ENCODE measurements at places on chromosomes 4 and X.

- DNase-seq = no peak
Measured at GRCh38 chr4:36374836-36375511, 93.6 kb downstream of the DTHD1 start.

GRCh38 chr4:54539500-54540029, 118.2 kb upstream of the KIT start:
- DNase-seq = peak; percentile 24

DNA sequence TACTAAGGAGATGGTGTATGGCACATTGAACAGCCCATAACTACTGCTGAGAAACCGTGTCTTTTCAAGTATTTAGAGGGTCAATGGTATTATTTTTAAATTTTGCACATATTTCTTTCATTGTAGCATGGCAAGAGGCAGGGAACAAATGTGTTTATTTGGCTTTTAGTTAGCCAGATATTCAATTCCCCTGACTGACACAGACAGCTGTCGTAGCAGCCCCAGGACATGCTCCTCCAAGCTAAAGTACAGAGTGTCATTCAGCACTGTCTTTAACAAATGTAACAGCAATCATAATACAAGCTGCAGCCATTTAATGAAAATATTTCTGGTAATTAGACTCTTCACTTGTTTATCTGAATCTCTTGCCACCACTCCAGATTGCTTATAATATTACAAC, 687.1 kb downstream of the KLHL13 start:
- no peak for DNase-seq

- no peak for DNase-seq
Measured at GRCh38 chr4:3879681-3880614, 113.8 kb downstream of the ADRA2C start.

GRCh38 chr4:139841464-139842195, 176.0 kb downstream of the MGST2 start:
- no peak for DNase-seq

DNA sequence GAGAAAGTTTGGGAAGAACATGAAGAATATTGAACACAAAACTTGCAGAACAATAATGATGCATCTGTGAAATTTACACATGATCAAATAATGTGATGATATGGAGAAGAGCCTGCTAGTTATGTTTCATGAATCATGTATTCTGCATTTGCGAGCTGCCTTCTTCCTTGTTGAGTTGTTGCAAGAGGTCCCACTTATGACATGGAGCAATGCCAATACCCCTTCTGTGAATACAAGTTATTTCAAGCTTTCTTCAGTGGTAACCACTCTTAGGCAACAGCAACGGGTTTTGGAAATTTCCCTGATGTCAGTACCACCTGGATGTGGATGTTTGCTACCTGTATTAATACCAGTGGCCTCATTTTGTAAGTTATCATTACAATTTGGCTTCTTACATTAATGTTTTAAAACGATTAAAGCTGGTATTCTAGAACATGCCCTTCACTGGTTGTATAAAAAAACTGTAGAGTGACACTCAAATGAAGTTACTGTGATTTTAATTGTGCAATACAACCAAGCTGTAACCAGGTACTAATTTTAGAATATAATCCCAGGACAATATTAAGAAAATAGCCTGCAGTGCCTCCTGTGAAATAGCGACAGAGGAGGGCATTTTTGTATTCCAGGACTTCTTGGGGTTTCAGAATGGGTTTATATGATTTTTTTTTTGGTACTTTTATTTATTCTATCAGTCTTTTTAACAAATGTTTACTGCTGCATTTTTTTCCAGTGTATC, 25.3 kb downstream of the IQCM start:
- peak; percentile 80 for DNase-seq

DNA sequence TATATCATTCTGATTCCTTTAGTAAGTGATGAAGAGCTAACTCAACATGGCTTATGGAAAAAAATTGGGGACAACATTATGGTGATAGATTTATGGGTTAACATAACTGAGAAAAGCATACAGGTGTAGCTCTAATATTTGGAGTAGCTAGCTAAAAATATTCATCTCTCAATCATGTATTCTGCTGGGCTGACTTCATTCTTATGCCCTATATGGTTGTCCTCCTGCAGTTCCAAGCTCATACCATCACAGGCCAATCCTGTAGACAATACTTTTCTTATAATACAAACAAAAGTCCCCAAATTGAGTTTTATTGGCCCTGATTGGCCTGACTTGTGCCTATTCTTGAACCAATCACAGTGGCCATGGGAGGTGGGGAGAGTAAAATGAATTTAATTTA, 6.7 kb upstream of the FAM241A start:
- DNase-seq = no peak

DNA sequence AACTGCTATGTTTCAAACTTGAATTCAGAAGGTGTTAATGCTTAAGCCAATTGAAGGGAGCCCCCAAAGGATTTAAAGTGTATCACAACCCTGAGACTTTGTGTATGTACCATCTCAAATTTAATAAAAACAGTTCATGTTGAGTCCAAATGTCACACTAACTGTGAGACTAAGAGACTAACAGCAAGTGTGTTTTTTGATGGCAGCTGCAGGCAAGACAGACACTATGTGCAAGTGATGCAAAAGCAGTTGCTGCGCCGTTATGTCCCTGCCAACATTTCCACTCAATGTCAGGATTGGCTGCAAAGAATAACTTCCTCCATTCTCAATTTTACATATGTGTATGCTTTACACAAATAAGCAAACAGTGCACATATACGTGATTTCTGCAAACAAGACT, 594.6 kb downstream of the IL15 start:
- DNase-seq = no peak

- peak; percentile 53 for DNase-seq
Measured at GRCh38 chr4:15506464-15506863, 36.8 kb downstream of the CC2D2A start.

DNA sequence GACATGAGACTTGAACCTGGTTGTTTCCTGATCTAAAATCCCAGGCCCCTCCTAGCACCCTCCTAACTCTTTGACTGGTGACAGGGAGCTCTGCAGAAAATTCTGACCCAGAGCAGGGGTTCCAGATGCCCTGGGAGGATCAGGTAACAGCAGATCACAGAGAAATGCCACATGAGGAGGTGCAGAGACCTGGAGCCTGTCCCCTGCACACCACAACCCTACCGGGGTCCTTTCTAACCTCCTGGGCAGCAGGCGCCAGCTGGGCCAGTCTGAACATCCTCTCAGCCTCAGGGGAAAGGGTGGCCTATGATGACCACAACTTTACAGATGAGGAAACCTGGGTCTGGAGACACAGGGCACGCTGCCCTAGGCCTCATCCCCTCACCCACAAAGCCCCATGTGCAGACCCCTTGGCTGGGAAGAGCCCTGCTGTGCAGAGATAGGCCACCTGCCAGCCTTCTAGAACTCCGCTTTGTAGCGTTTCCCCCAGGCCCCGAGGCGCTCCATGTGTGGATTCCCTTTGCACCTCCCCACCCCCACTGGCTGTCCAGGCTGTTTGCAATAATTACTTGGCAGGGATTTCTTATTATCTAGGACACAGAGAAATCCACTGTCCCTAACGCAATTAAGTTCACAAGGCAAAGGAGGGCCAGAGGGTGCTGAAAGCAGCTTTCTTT, 36.5 kb downstream of the WDR1 start:
- DNase-seq = no peak

- no peak for DNase-seq
Measured at GRCh38 chr4:7636240-7636508, 201.4 kb upstream of the PSAPL1 start.

GRCh38 chrX:150879855-150880807, 18.3 kb downstream of the CD99L2 start:
- DNase-seq = no peak

DNA sequence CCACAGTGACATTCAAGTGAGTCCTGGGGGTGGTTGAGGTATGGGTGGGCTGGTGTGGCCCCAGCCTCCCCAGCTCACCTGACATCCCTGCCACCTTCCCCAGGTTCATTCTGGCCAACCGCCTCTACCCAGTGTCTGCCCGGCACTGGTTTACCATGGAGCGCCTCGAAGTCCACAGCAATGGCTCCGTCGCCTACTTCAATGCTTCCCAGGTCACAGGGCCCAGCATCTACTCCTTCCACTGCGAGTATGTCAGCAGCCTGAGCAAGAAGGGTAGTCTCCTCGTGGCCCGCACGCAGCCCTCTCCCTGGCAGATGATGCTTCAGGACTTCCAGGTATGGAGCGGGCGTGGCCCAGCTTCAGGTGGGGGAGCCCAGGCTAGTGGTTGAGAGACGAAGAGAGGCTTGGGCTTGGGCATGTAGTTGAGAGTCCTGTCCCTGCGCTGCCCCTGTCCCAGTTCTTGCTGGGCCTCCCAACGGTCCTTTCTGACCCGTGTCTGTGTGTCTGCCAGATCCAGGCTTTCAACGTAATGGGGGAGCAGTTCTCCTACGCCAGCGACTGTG, 1.7 kb upstream of the GDI1 start:
- no peak for DNase-seq

GRCh38 chr4:77990904-77991358, 66.2 kb upstream of the FRAS1 start:
- peak; percentile 6 for DNase-seq

GRCh38 chr4:140989944-140990343, 143.3 kb downstream of the RNF150 start:
- no peak for DNase-seq

DNA sequence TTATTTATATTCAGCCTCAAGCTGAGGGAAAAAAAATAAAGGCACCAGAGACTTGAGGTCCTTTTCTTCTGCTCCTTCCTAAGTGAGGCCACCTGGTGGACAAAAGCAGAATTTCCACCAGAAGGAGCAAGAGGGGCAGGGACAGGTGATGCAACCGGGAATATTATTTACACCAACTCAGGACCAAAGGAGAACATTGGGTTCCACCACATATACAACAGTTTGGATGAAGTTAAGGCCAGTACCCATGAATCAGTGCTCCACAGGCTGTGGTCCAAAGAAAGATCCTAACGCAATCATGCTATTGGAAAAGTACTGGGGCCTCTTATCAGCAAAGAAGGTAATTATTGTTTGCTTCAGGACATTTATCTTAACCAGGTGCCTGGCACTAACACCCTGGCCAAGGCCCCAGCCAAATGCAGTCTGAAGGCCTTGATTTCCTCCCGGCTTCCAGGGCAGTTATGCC, 57.4 kb downstream of the TSC22D3 start:
- peak; percentile 74 for DNase-seq

DNA sequence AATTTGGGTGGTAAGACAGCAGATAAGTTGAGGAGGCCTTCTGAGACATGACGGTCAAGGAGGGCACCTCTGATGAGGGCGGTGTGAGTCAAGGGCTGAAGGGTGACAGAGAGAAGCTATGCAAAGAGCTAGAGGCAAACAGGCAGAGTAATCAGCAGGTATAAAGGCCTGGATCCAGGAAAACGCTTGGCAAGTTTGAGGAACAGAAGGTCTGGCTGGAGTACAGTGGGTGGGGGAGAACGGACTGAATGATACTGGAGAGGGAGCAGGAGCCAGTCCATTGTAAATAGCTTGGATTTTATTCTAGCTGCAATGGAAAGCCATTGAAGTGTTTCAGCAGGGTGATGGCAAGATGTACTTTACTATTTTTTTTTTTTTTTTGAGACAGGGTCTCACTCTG, 39.3 kb downstream of the RAB33B start:
- DNase-seq = no peak

DNA sequence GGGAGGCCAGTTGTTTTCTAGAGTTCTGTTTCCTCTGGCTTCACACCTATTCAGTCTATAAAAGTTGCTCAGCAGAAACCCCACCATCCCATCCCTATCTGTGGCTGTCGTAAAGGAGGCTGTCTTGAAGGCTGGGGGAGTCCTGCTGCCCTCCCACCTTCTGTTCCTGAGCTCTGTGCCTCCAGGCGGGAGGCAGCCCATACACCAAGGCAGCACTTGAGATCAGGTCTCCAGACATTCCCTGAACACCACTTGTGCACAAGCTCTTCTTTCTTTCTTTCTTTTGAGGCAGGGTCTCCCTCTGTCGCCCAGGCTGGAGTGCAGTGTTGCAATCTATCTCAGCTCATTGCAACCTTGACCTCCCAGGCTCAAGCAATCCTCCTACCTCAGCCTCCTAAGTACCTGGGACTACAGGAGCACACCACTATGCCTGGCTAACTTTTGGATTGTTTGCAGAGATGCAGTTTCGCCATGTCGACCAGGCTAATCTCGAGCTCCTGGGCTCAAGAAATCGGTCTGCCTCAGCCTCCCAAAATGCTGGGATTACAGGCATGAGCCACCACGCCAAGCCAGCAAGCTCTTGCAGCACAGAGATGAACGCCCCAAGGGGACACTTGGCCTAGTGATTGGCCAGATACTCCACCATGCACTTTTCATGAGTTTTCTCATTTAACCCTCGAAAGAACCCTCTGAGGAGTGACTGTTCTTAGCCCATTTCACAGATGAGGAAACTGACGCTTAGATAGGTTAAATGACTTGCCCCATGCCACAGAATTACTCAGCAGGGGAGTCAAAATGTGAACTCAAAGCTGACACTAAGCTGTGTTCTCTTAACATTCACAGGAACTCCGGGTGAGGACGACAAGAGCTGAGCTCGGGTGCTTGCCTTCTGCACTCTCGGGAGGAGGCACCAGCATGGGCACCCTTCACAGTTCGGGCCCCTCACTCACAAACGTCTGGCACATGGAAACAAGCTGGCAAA, 55.8 kb upstream of the ENPP6 start:
- DNase-seq = no peak

DNA sequence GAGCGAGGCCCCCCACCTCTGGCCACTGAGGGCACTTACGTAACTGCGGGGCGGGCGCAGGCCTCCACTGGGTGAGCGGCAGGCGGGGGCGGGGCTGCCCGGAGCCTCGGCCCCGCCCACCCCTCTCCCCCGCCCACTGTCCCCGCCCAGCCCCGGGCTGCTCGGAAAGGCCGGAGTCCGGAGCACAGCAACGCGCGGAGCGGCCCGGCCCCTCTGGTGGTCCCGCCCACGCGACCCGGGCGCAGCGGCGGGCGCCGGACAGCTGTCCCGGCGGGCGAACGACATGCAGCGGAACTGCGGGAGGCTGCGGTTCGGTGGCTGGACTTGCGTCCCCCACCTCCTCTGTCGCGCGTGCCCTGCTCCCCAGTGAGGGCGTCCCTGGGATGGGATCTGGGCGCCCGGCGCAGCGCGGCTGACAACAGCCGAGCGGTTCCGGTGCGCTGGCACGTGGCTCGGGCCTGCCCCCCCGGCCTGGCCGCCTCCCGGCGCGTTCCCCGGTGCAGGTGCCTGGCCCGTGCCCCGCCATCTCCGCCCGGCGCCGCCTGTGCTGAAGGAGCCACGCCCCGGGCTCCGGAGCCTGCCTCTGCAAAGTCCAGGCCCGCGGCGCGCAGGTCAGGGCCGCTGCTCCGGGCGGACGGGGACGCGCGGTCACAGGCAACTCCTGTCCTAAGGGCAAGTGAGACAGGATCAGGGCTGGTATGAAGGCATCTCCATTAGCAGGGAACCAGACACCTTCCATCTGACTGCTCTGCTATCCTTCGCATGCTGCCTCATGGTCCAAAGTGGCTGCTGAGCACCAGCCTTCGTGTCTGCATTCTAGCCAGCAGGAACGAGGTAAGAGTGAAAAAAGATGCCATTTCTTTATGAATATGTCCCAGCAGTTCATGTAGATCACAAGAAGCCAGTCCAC, 21.8 kb upstream of the JAKMIP1 start:
- DNase-seq = peak; percentile 5

- no peak for DNase-seq
Measured at GRCh38 chr4:124590480-124590879, 122.1 kb downstream of the ANKRD50 start.

GRCh38 chr4:169800541-169800940, 42.8 kb upstream of the HPF1 start:
- no peak for DNase-seq

GRCh38 chr4:182494103-182494502, 250.9 kb downstream of the TENM3 start:
- no peak for DNase-seq

GRCh38 chr4:9867751-9868425, 86.5 kb downstream of the DRD5 start:
- DNase-seq = no peak

Data from epithelial cell of esophagus (primary cell).